ENCODE measurements at places on chromosomes 7 and 10.

GRCh38 chr10:95423164-95424005 is 132.6 kb upstream of the PDLIM1 start:
- DNase-seq: peak; percentile 11

- no peak for DNase-seq
Measured at GRCh38 chr7:113825832-113826231, 93.0 kb downstream of the PPP1R3A start.

DNA sequence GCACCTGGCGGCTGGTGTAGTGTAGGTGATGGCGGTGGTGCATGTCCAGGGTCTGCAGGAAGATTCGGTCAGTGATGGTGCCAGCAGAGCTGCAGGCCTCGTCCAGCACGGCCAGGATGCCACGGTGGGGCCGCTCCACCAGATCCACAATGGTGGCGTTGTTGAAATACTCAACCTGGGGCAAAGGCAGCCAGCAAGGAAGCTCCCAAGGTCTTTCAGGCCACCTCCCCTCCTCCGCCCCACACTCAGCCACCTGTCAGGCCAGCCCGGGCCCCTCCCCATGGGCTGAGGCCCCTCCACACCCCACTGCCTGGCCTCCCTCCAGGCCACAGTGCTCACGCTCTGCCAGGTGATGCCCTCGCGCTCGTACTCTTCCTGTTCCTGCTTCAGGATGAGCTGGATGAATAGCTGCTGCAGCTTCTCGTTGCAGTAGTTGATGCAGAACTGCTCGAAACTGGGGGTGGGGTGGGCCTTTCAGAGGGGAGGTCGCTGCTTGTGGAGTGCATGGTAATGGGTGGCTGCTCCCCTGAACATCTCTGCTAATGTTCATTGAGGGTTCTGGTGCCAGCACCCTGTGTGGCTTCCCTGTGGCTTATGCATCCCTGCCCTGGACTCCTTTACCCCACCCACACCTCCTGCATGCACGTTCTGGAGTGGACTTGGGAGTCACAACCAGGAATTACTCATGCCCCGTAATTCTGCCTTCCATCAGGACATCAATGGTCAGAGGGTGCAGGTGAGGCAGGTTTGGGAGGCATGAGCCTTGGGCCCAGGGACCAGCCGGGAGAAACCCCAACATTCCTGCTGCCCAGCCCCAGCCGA is 8.9 kb downstream of the MYO1G start:
- DNase-seq: peak; percentile 17

GRCh38 chr7:136247211-136247610 is 270.1 kb upstream of the MTPN start:
- no peak for DNase-seq

- DNase-seq: no peak
Measured at GRCh38 chr10:97858001-97858439, 8.4 kb downstream of the GOLGA7B start.

GRCh38 chr7:24800667-24801066 is 43.4 kb upstream of the GSDME start:
- no peak for DNase-seq

DNA sequence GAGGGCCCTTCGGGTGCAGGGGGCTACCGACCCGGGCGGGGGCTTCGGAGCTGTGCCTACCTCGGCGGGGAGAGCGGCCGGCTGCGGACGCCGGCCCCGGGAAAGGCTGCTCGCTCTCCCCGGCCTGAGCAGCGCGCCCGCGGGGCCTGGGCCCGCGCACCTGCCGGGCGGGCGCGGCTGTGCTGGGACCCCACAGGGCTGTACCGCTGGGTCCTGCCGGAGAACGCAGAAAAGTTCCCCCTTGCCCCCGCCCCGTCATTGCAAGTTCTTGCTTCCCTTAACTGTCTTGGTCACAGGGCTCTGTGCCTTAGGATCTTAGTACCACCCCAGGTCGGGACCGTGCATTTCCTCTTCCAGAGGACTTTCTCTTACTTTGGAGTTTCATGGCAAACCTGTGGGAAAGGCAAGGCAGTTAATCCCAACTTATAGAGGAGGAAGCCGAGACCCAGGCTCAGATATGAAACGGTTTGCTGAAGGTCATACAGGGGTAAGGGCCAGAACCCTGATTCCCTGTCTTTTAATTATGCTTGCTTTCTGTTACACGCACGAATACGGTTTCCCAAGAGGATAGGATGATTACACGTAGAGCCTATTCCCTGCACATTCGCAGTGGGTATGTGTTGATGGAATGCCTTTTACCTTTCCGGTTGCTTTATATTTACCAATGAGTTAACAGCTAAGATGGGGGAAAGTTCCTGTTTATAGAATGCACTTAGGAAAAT is 652 bp downstream of the PCGF5 start:
- DNase-seq: peak; percentile 57

DNA sequence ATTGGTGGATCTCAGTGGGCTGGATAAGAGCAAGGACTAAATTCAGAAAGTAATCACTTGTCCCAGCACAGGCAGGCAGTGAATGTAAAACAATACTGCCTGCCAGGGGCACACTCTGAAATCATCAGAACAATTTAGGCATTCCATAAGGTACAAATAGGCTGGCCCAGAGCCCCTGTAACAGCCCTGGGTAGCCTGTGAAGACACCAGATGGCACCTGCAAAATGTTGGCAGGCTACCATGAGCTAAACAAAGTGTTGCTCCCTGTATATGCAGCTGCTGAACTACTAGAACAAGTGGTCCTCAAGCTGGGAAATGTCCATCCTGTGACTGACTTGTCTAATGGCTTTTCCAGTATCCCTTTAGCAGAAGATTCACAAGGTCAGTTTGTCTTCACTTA is 3.0 kb upstream of the PRSS37 start:
- DNase-seq: peak; percentile 14

- DNase-seq: no peak
Measured at GRCh38 chr10:75766106-75766505, 334.7 kb downstream of the LRMDA start.

- DNase-seq: no peak
Measured at GRCh38 chr7:41298409-41298808, 404.5 kb downstream of the INHBA start.

DNA sequence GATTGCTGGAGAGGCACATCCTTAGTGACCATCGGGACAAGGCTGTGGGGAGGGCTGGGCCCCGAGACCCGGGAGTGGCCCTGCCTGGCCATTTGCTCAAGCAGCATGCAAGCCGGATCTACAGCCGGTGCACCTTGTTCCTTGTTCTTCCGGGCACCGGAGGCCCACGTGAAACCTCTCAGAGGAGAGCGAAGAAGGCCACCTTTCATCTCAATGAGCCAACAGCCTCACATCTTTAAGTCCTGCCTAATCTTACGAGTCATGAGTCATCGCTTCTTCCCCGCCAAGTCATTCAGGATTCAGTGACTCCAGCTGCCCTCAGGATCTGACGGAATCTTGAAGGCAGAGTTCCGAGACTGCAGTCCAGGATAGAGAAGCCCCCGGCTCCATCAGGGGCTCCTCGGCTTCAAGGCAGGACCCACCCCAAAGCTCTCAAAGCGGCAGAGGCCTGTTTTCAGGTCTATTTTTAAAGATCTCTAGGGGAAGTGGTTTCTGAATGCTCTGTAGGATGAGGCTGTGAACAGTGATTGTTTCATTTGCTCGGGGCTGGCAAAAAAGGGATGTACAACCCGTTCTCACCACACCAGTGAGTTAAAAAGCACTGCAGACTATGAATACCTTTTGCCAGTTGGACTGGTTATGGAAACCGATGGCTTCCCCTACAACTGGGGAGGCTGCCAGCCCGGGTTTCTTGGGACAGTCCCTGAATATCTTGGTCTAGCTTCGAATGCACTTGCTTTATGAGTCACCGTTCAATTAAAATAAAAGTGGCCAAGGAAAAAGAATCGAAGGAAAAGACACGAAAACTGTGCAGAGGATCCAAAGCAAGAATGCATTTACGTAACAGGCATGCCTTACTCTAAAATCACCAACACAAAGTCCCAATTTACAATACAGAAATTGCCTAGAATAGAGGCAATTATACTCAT is 57.2 kb upstream of the ECHDC3 start:
- DNase-seq: no peak

GRCh38 chr7:6379886-6380285 is 67.9 kb downstream of the DAGLB start:
- no peak for DNase-seq

GRCh38 chr10:74640134-74640921 is 186.1 kb upstream of the KAT6B start:
- DNase-seq: peak; percentile 98

- no peak for DNase-seq
Measured at GRCh38 chr7:41758321-41758720, 55.4 kb upstream of the INHBA start.

DNA sequence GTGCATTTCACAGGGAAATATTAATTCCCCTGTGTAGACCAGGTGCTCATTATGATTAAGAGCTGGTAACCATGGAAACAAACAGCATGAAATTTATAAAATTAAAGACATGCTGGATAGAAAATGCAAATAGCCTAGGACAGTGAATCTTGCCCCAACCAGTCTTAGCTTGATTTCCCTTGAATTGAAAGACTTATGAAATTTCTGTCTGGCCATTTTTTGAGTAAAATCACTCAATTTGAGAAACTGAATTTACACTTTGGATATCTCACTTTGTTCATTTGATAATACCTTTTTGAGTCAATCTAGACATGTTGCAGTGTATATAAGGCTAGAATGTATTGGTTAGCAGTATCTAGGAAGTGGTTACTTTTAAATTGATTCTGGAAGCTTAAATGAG is 4.4 kb upstream of the SMIM30 start:
- DNase-seq: no peak

DNA sequence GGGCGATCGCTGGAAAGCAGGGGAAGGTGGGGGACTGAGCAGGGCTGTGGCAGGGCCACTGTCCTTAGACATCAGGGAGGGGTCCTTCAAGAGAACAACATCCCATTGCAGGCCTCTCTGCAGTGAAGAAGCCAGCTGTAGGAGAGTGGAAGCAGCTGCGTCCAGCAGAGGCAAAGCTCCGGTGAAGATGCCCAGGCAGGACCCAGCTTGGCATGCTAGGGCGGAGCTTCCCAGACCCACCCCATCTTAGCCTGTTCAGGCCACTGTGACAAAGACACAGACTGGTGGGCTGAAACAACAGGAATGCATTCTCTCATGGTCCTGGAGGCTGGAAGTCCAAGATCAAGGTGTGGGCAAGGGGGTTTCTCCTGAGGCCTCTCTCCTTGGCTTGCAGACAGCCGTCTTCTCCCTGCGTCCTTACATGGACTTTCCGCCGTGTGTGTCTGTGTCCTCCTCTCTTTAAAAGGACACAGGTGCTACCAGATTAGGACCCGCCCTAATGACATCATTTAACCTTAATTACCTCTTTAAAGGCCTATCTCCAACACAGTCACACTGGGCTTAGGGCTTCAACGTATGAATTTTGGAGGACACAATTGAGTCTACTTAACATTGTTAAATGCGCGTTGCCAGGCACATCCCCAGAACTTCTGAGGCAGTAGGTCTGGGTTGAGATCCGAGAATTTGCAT is 178.1 kb upstream of the GRB10 start:
- DNase-seq: peak; percentile 43

- DNase-seq: no peak
Measured at GRCh38 chr7:131190581-131190980, 137.1 kb upstream of the MKLN1 start.

- peak; percentile 31 for DNase-seq
Measured at GRCh38 chr7:119708891-119709290, 564.1 kb upstream of the KCND2 start.

DNA sequence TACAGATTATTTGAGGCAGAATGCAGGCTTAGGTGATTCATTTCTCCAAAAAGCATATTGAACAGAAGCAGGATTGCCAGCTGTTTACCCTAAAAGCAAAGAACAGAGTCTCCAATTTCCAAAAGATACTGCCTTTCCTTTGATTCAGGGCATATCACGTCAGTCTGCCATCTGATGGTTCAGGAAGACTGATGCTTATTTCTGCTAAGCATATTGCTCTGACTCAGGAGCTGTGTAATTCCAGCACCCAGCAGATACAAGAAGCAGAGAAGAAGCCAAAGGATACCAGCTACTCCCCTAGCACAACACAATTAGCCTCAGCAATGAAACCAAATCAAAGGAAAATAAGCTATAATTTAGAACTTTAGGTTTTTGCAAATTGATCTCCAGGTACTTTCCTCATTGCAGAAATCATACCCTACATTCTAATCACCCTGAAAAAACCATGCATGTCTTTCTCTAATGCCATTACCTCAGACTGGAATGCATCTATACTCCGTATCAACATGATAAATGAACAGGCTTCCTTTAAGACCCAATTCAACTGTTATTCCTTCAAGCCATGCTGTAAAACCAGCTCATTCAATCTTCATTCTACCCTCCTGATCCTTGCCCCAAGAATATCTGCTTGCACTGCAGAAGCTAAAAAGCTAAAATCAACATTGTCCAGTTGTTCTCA is 55.1 kb downstream of the ABI1 start:
- DNase-seq: peak; percentile 8

DNA sequence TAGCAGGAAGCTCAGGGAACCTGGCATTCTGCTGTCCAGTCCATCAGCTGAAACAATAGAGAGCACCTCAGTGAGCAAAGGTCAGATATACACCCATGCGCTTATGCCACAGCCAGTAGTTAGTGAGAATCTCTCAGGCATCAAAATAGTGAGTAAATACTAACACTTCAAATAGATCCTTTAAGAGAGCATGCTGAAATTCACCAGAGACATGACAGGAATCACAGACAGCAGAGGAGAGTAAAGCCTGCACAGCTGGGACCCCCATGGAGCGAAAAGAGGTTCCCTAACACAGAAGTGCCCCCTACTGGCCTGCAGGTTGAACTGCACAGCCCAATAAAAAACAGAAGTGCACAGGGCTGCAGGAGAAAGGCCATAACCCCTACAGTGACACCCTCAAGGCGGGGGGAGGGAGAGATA is 57.6 kb upstream of the ANTXRL start:
- peak; percentile 18 for DNase-seq

GRCh38 chr10:117609095-117609795 is 66.7 kb downstream of the EMX2 start:
- DNase-seq: peak; percentile 95

DNA sequence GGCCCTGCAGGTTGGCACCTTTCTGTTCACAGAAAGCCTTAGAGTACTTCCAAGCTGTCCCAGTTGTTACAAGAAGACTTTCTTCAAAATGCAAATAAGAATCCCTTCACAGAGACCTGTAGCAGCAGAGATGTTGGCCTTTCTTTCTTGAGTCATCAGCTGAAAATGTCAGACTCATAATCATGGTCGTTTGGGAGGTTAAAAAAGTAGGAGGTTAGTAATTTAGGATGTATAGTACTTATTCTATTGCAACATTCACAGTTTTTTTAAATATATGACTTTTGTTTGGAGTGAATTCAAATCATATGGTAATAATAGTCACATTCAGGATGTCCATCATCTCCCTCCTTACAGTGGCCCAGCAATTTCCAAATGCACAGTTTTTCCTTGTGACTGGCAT is 223.9 kb upstream of the GLI3 start:
- no peak for DNase-seq

DNA sequence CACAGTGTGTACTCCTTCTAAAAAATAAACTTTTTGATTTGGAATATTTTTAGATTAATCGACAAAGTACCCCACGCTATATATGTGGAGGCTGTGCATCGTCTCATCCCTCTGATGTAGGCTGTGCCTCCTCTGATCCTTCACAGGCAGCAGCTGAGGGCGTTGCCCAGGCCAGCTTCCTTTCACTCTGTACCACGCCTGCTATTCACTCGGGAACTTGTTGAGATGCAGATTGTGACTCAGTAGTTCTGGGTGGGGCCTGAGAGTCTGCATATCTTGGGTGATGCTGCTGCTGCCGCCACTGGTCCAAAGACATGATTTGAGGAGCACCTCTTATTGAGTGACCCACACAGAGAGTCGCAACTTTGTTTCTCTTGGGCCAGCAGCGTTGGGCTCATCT is 7.9 kb upstream of the C10orf120 start:
- DNase-seq: no peak

GRCh38 chr10:112026438-112026837 is 157.1 kb downstream of the GPAM start:
- no peak for DNase-seq

- DNase-seq: no peak
Measured at GRCh38 chr7:20447021-20447650, 116.4 kb downstream of the ITGB8 start.
